ENCODE measurements at places on chromosomes 3 and 15.

GRCh38 chr3:149547413-149547812 is 72.9 kb downstream of the TM4SF4 start:
- DNase-seq: no peak

DNA sequence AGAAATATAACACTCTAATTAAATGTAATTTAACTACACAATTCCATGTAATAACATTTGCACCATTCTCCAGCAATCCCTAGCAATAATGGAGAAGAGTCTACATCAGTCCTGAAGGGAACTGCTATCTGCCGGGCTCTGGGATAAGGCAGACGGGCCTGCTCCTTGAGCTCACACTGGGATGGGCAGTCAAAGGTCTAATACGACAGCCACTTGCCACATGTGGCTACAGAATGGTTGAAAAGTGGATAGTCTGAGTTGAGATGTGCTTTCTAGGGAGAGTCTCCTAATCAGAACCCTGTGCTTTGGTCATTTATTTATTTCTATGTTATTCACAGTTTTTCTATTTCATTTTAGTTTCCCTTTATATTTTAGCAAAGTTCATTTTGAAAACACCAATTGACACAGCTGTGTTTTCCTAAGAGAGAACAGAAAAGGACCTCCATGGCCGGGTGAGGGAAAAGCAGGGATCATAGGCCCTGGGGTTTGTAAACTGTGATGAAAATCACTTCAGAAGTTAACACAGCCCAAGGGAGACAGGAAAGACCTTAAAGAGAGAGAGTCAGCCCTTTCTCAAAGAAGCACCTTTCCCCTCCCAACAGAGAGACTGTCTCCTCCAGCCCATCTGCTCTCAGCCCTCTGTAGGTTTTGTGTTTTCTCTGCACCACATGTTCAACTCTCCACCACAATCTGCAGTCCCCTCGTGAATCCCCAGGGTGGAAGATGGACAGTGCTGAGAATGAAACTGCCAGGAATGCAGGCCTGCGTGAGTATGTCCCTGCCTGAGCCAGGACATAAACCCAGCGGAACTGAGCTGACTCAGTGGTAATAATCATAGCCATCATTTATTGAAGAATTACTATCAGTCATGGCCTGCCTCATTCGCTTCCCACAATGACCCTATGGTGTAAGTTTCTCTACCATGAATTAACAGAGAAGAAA is 11.6 kb downstream of the FSIP1 start:
- DNase-seq: no peak

GRCh38 chr15:59221511-59222505 is 15.2 kb downstream of the LDHAL6B start:
- no peak for DNase-seq

DNA sequence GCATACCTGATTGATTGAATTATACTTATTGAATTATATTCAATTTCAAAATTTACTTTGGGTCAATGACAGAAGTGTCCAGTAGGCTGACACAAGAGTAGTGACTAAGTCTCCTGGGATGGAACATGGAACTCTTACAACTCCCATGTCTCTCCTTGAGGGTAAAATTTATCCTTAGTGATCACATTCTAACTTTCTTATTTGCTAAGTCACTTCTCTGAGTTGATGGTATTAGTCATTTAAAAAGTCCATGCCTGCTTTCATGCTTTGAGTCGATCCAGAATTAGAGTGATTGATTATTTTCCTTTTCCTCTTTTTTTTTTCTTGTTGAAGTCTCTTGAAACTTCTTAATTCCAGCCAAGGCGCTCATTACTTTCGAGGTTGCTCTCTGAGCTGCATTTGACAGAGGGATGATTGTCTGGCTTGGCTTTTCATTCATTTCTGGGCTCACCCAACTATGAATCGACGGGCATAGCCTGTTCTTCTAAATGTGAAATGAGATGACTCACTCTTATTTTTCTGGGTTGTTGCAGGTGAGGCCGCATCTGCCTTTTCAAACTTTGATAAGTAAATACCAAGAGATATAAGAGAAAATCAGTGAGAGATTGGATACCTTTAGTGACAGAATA is 34.9 kb downstream of the LRRC3B start:
- DNase-seq: no peak

- no peak for DNase-seq
Observed at GRCh38 chr3:47908744-47909143, 105.8 kb downstream of the DHX30 start.

DNA sequence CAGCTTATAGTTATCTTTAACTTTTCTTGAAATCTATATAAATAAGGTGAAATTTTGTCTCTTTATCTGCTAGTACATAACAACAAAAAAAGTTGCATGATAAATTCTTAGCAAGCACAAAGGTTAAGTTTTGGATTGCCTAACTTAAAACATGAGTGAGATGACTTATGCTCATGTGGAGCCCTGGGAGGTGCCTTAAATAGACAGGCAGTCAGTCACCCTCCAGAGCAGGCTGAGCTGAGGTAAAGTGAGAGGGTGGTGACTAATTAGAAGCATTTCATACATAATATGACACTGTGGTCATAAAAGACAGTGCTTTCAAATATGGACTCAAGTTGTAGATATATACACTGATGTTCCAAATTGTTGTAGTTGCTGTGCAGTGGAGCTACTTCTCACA is 14.6 kb upstream of the MME start:
- peak; percentile 48 for DNase-seq

GRCh38 chr3:45034612-45035252 is 8.6 kb downstream of the CLEC3B start:
- DNase-seq: no peak

DNA sequence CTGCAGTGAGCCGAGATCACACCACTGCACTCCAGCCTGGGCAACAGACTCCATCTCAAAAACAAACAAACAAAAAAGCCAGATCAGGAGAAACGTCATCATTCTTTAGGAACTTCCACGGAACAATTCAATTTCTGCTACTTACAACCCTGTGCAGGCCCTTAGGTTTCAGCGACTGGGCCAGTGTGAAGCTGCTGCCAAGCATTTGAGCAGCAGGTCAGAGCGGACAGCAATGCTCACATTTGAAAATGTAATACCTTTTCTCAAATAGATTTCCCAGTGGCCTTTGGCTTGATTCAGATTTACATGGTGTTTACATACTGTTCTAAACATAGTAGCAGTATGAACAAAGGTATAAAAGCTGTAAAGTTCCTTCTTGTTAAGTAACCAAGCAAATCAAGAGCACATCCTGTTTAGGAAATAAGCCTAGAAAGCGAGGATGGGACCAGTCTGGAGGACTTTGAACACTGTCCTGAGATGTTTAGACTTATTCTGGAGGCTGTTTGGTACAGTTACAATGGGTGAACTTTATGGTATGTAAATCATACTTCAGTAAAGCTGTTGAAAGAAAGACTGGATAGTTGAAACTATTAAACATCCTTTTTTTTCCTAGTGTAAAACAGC is 141.2 kb downstream of the HCN4 start:
- no peak for DNase-seq

GRCh38 chr3:179196098-179196497 is 47.9 kb downstream of the PIK3CA start:
- DNase-seq: peak; percentile 83

DNA sequence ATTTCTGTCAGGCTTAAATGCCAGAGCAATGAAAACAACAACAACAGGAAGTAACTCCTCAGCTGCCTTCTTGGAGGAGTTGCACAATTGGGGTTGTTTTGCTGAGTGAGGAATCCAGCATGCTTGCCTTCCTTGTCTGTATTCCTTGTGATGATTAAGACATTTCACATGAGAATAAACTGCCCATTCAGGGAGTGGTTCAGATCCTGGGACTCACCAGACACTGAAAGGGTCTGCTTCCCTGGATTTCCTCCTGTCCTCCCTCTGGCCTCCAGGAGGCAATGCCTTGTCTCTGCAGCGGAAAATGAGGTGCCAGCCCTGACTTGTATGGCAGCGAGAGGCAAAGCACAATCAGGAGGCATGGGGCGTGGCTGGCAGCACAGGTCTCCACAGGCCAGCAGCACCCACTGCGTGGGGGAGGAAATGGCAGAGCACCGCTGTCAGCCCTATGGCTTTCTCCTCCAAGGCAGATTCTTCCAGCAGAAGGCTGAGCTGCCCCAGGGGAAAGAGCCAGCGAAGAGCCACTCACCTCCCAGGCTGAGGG is 41.5 kb downstream of the RBP2 start:
- no peak for DNase-seq

- DNase-seq: no peak
Observed at GRCh38 chr3:29128001-29128400, 152.9 kb upstream of the RBMS3 start.

DNA sequence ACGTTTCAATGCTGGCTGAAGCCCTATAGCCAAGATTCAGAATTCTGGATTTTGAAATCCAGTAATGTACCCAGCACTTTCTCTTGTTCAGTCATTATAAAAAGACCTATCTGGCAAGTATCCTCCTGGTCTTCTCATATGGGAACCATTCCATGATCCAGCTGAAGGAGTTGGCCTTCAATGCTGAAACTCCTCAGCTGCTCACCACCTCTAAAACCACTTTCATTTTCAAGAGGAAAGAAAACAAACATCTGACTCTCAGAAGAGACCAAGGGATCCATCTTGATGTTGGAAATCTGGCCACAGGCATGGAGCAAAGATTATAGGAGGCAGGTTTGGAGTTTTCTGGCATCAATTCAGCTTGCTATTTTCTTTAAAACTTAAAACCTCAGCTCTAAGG is 235.4 kb downstream of the FMN1 start:
- DNase-seq: no peak

GRCh38 chr3:48215019-48215418 is 8.3 kb upstream of the CAMP start:
- DNase-seq: no peak

DNA sequence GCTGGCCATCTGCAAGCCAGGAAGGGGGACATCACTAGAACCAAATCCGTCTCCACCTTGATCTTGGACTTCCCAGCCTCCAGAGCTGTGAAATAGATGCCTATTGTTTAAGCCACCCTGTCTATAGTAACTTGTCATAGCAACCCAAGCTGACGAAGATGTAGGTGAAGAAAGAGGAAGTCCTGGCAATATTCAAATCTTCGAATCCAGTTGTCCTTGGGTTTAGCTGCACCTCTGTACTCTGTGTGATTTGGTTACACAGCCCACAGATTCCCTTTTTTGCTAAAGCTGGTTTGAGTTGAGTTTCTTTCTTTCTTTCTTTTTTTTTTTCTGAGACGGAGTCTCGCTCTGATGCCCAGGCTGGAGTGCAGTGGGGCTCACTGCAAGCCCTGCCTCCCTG is 68.0 kb upstream of the XCR1 start:
- peak; percentile 70 for DNase-seq

GRCh38 chr15:37984368-37984767 is 49.9 kb downstream of the TMCO5A start:
- no peak for DNase-seq

DNA sequence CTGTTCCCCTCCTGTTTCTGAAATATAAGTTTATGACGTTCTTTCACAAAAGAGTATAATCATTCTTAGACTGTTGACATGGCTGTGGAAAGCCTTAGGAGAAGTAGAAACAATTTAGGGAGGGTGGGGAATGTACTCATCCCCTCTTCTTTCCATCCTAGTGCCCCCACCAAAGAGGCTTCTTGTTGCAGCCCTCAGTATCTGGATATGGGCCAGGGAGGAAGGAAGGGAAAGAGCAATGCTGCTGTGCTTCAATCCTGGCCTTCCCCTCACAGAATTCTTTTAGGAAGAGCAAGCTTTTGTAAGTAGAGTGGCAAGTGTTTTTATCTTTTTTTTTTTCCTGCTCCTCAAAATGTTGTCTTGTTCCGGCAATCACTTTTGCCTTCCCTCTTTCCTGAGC is 1.7 kb downstream of the INAFM2 start:
- no peak for DNase-seq

DNA sequence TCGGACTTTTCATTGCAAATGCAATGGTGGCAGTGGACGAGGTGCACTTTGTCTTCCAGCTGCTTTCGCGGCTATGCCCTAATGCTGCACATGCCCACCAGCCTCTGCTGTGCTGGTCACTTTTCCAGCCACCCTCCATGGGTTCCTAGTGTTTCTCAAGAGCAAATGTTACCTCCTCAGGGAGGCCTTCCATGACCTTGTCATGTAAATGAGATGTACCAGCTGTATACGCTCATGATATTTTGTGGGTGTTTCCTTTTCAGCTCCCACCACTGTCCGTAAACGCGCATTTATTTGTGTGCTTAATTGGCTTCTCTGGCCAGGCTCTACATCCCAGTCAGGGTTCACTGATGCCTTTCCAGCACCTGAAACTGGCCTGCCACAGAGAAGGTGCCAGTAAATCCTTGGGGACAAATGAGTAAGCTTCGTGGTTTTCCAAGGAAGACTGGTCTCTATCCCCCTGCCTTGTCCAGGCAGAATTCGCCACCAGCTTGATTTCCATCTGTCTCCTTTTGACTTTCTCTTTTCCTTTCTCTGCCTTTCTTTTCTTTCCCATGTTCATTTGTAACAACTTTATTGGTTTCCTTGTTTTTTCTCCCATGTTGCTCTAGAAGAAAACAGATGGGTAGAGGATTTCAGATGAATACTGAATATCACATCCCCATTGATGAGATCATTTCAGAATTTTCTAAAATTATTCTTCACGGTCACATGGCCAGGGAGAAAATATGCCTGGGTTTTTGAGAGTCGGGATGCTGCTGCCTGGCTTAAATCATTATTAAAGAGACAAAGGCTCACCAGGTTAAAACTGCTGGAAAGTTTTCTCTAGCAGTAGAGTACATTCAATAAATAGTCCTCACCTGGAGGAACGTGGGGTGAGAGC is 82.5 kb downstream of the CHST2 start:
- peak; percentile 54 for DNase-seq

- no peak for DNase-seq
Observed at GRCh38 chr3:27568393-27568792, 84.2 kb upstream of the SLC4A7 start.

- DNase-seq: no peak
Observed at GRCh38 chr15:93202405-93202804, 113.4 kb upstream of the RGMA start.

- no peak for DNase-seq
Observed at GRCh38 chr3:46705751-46706552, 4.8 kb downstream of the TMIE start.

DNA sequence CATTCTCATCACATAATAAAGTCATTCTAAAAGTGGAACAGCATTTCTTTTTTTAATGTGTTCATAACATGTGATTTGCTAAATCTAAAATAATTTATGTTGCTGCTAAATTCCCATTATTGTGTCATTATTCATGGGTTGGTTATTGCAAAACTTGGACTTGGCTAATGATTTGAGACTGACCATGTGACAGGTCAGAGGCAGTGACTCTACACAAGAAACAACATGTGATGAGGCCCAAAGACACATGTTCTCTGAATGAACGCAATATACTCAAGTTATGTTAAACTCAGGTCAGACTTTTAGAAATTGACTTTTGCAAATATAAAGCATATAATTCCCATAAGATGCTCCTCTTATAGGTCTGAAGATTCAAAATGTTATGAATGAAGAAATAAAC is 566.1 kb downstream of the TBL1XR1 start:
- DNase-seq: no peak

GRCh38 chr3:20245781-20246180 is 59.8 kb upstream of the SGO1 start:
- peak; percentile 15 for DNase-seq

All from NAMALWA (cell line).